Fibroblast of skin of back (primary cell): ENCODE measurements at places on chromosomes 7 and 10.
A peak's percentile ranks its signal among the peaks of the same experiment; 100 is the strongest.

- DNase-seq = no peak
Observed at GRCh38 chr7:140085447-140085846, 22.7 kb upstream of the PARP12 start.

- no peak for DNase-seq
Observed at GRCh38 chr7:95263785-95264362, 60.5 kb downstream of the PON1 start.

- DNase-seq = no peak
Observed at GRCh38 chr10:45410807-45411606, 37.0 kb downstream of the ALOX5 start.

DNA sequence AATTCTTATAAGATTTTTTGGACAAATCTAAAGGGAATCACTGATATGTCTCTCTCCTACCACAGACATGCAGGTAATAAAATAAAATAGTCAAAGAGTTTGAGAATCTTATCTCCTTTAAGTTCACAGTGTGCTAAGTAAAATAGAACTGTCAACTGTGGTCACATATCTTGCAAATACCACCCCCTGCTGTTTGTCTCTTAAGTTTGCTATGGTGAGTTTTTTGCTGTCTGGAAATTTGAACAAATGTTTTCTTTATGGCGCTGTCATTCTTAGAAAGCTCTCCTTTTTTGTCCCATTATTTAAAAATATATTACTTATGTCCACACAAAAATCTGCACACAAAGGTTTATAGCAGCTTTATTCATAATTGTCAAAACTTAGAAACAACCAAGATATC, 19.6 kb downstream of the GIMAP5 start:
- DNase-seq = no peak

- DNase-seq = no peak
Observed at GRCh38 chr7:110595694-110596093, 495.2 kb upstream of the LRRN3 start.

DNA sequence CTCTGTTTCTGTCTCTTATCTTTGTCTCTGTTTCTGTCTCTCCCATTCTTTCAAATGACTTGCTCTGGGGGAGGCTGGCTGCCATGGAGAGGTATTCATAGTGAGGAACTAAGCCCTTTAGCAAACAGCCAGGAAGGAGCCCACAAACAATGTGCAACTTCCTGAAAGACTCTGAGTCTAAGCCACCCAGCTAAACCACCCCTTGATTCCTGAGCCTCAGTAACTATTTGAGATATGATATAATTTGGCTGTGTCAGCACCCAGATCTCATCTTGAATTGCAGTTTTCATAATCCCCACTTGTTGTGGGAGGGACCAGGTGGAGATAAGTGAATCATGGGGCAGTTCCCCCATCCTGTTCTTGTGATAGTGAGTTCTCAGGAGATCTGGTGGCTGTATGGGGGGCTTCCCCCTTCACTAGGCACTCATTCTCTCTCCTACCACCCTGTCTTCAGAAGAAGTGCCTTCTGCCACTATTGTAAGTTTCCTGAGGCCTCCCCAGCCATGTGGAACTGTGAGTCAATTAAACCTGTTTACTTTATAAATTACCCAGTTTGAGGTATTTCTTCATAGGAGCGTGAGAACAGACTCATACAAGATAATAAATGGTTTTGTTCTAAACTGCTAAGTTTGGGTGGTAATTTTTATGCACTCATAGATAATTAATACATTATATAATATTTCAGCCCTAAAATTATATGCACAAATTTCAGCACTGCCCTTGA, 121.2 kb upstream of the FOXP2 start:
- no peak for DNase-seq

- no peak for DNase-seq
Observed at GRCh38 chr10:95443636-95444035, 117.5 kb downstream of the SORBS1 start.

GRCh38 chr7:99011706-99012404, 132.1 kb downstream of the SMURF1 start:
- DNase-seq = no peak

- no peak for DNase-seq
Observed at GRCh38 chr10:82176587-82176986, 301.6 kb downstream of the NRG3 start.

- DNase-seq = peak; percentile 69
Observed at GRCh38 chr7:99143853-99144672, at the start of gene SMURF1. TSS of gene SMURF1 (minus strand) at chr7:99144108. CDS start at chr7:99143780, 328 bp downstream.

GRCh38 chr7:143003393-143004051, 23.4 kb downstream of the OR9A2 start:
- peak; percentile 33 for DNase-seq

DNA sequence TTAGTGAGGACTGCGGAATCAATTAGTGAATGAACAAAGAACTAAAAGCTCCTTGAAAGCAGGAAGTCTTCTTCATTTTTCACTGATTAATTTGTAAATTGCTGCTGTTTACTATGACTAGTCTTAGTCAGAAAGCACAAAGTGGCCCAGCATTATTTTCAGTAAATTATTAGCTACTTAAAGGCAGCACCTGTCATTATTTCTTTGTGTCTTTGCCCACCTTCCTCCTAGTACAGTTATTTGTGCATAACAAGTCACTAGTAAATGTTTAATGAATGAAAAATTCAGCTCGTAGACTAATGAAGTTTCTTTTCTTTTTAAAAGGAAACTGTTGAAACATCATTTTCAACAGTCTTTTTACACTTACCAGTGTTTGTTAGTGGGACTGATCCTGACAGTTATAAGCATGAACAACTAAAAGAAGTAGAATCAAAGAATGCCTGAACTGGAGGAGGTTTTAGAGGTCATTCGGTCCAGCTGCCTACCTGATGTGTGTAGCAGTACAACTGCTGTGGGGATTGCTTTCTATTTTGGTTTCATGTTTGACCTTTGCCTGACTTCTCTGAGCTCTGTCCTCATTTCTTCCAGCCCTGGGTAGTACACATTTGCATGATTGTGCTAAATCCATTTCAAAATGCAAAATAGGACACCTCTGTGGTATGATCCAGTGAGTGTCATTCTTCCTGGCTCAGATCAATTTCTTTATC, 140.0 kb upstream of the PHYHIPL start:
- no peak for DNase-seq
